Kidney tubule cell (primary cell): ENCODE measurements at places on chromosomes 1 and 21.

GRCh38 chr1:17229379-17229778 lies 19.5 kb upstream of the PADI3 start:
- DNase-seq: peak; percentile 20

GRCh38 chr1:31805318-31805717 lies 10.5 kb downstream of the SPOCD1 start:
- no peak for DNase-seq

DNA sequence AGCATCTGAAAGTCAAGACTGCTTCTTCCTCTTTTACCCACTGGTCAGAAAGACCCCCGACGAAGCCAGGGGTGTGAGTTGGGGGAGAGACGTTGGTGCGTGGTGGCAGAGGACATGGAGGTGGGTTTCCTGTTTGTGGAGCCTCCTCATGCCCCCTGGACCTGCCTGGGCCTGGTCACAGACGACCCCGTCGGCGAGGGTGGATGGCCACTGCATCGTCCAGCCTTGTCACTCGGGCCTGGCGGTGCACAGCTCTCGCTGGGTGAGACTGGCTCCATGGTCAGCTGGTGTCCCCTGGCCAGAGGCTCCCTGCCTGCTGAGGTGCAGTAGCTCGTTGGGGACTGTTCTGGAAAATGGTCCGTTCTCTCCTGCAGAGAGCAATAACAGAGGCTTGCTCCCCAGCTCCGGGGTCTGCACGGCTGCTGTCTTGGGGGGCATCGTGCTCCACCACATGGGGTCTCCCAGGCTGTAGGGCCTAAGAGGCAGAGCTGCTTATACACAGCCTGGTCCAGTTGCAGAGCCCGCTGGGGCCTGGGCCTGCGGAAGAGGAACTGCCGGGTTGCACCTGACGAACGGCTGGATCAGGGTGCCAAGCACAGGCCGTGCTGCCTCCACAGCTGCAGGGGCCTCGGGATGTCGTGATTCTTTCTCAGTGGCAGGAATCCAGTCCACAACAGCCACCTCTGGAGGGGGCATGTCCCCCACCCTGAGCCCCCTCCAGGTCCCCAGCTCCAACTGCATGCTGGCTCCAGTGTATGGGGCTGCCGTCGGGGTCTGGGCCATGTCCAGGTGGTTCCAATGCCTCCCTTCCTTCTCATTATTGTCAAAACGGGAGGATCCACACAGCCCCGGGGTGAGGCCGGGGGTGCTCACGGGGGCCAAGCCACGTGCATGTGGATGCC lies 18.0 kb upstream of the ACTRT2 start:
- DNase-seq: no peak

DNA sequence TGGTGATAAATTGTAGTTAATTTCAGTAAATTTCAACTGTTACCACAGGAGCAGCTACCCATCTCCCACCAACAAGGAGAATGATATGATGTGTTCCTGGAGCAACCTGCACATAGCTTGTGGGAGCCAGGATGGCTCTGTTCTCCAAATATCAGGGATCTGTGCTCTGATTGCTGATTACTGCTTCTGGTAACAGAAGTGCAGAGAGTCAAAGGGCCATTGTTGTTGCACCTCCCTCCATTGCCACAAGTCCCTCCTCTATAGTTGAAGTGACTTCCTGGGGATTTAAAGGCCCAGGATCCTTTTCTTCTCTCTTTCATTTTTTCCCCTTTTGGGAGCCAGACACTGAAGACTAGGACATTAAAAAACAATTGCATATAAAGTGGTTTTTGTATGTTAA lies 51.6 kb upstream of the HPDL start:
- no peak for DNase-seq

DNA sequence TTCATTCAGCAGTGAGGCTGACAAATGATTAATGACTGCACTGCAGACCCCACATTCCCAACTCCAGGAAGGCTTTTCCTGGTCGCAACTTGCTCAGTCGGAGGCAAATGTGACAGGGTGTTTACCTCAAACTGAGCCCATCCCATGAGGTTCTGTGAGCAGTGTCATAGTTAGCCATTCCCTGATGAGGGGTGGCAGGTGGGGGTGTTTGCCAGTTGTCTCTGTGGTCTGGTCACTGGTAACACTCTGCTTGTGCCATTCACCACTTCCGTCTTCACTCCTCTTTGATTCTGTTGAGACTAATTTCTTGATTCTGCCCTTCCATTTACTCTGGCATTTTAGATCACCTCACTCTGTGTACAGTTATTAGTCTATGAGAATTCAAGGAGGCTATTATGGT lies 73.5 kb downstream of the NOS1AP start:
- no peak for DNase-seq

GRCh38 chr1:112322018-112322417 lies 74.0 kb upstream of the CTTNBP2NL start:
- no peak for DNase-seq

DNA sequence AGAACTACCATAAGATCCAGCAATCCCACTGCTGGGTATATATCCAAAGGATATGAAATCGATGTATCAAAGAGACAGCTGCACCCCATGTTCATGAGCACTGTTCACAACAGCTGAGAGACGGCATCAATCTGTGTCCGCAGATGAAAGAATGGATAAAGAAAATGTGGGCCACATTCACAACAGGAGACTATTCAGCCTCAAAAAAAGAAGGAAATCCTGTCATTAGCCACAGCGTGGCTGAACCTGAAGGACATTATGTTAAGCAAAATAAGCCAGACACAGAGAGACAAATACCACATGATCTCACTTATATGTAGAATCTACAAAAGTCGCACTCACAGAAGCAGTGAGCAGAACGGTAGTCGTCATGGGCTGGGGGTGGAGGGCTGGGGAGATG lies 99.2 kb upstream of the IFFO2 start:
- no peak for DNase-seq

GRCh38 chr1:30686236-30686935 lies 37.0 kb downstream of the MATN1 start:
- no peak for DNase-seq

GRCh38 chr1:218463194-218464156 lies 118.3 kb downstream of the TGFB2 start:
- DNase-seq: peak; percentile 68

DNA sequence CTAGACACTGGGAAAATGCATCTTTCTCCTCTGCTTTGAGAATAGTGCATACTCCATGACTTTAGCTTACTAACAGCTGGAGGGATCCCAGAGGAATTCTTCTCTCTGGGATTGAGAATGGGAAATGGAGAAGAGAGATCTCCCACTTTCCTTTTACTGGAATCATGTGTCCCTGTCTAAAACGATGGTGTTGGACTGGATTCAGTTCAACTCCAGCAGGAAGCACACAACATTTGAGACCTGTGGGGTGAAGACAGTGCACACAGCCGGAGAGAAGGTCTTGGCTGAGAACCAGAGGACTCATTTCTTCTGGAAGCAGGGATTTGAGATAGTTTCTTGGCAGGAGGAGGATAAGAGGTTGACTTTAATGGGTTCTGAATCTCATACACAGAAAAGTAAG lies 58.7 kb downstream of the TRABD2B start:
- DNase-seq: no peak

- DNase-seq: no peak
Observed at GRCh38 chr1:108957888-108958287, 5.4 kb downstream of the CLCC1 start.

DNA sequence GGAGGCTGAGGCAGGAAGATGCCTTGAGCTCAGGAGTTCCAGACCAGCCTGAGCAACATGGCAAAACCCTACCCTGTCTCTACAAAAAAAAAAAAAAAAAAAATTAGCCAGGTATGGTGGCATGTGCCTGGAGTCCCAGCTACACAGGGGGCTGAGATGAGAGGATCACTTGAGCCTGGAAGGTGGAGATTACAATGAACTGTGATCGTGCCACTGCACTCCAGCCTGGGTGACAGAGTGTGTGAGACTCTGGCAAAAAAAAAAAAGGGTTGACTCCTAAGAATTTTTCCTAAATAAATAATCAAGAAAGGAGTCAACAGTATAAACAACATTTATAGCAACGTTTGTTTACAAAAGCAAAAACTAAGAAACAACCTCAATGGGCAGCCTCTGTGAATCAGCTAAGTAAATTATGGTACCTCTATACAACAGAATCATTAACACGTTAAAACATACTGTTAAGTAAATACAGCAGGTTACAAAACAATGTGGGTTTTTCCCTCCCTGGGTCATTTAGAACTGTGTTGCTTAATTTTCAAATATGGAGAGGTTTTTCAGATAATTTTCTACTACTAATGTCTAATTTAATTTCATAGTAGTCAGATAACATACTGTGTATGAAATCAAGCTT lies 56.8 kb downstream of the SLC30A10 start:
- DNase-seq: no peak

GRCh38 chr1:226549937-226550671 lies 1.5 kb downstream of the STUM start:
- DNase-seq: peak; percentile 27

GRCh38 chr1:25001125-25001915 lies 71.2 kb upstream of the RUNX3 start:
- no peak for DNase-seq

DNA sequence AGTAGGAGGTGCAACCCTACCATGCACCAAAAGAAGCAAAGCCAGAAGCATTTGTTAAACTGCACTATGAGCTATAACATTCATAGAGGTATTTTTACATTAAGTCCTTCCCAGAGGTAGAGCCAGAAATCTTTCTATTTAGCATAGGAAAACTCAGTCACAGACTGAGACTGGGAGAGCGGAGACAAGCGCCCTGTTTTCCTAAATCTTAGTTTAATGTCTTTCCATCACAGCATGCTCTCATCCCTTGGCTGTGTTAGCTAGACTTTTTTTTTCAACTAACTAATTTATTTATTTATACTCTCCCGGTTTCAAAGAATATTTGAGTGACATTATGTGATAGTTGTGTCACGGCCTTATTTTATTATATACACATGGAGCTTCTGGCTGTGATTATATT lies 304.1 kb downstream of the LMX1A start:
- no peak for DNase-seq

DNA sequence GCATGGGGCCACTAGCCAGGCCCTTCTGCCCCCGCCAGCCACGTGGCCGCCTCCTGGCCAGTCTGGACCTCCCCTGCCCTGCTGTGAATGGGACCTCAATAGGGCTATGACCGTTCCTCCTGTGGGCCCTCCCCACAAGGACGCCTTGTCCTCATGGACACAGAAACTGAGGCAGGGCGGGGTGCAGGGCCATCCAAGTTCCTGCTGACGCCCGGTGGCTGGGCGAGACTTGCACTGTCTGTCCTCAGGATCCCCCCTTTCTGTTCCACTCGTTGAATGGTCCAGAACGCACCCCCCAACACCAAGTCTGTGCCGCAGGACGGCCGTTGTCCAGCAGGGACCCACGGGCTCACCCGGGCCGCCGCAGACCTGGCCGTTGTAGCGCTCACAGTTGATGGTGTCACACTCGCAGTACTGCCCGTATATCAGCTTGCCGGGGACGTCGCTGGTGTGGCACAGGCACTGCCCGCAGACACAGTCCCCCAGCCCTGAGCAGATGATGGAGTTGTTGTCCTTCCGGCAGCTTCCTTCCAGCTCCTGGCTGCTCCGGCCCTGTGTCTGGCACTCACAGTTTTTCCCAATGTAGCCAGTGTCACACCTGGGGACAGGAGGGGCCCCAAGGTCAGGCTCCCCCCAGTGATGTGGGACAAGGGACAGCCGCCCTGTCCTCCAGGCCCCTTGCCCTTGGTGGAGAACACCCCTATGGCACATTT lies 16.3 kb upstream of the PTTG1IP start:
- no peak for DNase-seq

- no peak for DNase-seq
Observed at GRCh38 chr1:27970401-27970800, 10.6 kb downstream of the XKR8 start.

GRCh38 chr1:25896266-25896665 lies 10.0 kb downstream of the STMN1 start:
- no peak for DNase-seq
